ENCODE measurements at places on chromosomes 5 and 9. TPM values are rescaled to one million over a fixed set of nuclear protein-coding genes. Genes with fewer than 3 reads are reported as not detected.

DNA sequence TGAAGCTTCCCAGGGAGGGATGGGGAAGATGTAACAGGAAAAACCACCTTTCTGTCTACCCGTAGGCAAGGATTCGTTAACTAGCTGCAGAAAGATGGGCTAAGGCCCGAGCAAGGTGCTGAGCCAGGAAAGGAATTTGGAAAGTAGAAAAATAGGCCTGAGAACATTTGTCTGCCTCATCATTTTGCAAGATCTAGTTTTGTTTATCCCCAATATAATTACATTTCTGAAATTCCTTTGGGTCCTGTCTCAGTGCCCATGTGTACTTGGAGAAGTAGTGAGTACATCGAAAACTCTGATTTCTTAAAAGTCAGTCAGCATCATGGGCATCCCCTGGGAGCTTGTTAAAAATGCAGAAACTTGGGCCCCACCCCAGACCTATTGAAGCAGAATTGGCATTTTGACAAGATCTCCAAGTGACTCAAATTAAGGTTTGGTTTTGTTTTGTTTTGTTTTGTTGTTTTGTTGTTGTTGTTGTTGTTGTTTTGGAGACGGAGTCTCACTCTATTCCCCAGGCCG is 52.1 kb upstream of the CEMIP2 start:
- peaks cover 12% of the 10 kb centered on the region for H3K4me1 ChIP-seq
- no peak for DNase-seq
- H3K27ac ChIP-seq = no peak overlapping the region
- H3K4me3 ChIP-seq = no peak overlapping the region
- no peaks in the 10 kb centered on the region for H3K36me3 ChIP-seq

DNA sequence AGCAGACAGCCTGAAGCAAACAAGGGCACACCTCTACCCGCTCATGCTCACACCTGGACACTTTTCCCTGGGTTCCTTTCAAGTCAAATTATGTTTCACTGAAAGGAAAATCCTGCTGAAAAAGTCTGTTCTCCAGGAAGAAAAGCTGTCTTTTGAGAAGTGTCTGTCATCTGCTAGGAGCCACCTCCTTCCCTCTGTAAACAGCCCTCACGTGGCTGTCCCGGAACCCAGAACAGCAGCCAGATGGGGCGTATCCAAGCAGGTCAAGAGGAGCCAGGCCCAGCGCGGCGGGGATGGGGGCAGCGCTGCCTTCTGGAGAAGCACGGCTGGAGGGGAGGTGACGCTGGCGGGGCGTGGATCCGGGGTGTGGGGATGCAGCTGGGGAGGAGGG is at the start of gene PNPLA7:
PNPLA7 (minus strand) TSS at position 172 of the 391 bp plus-strand sequence. CDS start 205 bp downstream, outside the sequence.
- peaks cover 7% of the 10 kb centered on the region for H3K36me3 ChIP-seq
- H3K4me3 ChIP-seq = peak within 1 kb of the TSS; percentile 77
- no peaks in the 10 kb centered on the region for H3K27me3 ChIP-seq
- peaks cover 17% of the 10 kb centered on the region for H3K4me1 ChIP-seq

The DMRT3 gene
- not detected for total RNA-seq

DNA sequence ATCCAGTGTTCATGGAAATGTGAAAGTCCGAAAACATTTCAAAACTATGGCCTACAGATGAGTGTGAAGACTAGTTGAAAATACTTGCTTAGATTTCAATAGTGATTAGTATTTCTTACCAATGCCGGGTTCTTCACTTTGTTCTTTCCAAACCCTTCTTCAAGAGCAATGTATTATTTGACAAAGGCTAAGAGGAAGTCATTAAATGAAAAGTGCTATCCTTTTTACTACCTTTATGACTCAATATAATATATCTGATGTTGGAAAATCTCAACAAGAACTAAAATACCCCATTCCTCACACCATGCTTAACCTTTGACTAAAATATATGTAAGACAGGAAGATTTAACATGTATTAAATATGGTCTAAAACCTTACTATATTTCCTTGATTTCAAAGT is 6.7 kb upstream of the MIER3 start:
- H3K27me3 ChIP-seq = peaks cover 27% of the 10 kb centered on the region
- no peaks in the 10 kb centered on the region for H3K36me3 ChIP-seq
- no peak for DNase-seq
- no peak overlapping the region for H3K27ac ChIP-seq
- H3K4me3 ChIP-seq = no peak overlapping the region

Measured in activated CD4-positive, alpha-beta memory T cell treated with anti-CD3 and anti-CD28 coated beads for 36 hours (primary cell).